ENCODE measurements at places on chromosomes 16 and 17.

DNA sequence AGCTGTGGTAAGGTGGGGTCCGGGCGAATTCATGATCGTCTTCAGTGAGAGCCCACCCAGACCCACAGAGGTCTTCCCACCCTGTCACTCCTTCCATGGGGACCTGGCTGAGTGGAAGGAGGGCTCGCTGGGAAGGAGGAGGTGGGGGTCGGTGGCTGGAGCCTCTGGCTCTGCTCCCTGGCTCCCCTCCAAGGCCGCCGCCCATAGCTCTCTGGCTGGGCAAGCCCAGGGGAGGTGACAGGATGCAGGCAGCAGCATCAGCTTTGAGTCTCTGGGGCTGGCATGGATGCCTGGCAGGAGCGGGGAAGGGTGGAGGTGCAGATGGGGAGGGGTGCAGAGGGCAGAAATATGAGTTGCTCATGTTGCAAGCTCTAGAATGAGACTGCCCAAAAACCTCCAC, 147.0 kb downstream of the ENGASE start:
- no peak for DNase-seq

DNA sequence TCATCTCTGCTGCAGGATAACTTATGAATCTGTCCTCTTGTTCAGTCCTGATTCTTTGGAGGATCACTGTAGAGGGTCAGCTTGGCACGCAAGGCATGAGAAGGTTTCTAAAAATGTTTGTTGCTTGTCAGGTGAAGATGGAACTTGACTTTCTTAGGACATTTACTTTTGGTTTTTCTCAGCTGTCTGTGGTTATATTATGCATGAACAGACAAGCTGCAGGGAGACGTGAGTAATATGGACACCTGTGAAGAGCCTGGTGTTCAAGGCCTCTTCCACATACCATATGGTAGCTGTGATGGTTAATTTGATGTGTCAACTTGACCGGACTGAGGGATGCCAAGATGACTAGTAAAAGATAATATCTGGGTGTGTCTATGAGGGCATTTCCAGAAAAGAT, 270.2 kb upstream of the CPHXL start:
- no peak for DNase-seq

DNA sequence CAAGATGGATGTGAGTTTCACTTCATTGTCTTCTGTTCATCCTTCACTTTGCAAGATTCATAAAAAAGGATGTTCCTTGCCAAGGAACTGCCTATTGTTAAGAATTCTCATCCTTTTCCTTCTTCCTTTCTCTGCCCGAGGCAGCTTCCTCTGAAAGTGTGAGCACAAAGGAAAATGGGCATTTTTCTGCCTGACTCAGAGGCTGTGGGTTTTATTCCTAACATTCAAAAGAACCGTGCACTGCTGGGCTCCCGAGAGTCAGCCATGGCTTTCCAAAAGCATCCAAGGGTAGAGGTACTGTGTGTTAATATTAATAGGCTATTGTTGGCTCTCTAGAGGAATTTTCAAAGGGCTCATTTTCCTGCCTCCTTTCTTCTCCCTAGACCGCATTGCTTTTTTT, 289.4 kb downstream of the ABCC12 start:
- DNase-seq, result no peak

- no peak for DNase-seq
Observed at GRCh38 chr16:88781140-88782077, 3.6 kb downstream of the PIEZO1 start.

Data from iPS DF 6.9 (cell line).